ENCODE measurements at places on chromosomes 3 and 15. TPM values are rescaled to one million over a fixed set of nuclear protein-coding genes. Genes with fewer than 3 reads are reported as not detected.

DNA sequence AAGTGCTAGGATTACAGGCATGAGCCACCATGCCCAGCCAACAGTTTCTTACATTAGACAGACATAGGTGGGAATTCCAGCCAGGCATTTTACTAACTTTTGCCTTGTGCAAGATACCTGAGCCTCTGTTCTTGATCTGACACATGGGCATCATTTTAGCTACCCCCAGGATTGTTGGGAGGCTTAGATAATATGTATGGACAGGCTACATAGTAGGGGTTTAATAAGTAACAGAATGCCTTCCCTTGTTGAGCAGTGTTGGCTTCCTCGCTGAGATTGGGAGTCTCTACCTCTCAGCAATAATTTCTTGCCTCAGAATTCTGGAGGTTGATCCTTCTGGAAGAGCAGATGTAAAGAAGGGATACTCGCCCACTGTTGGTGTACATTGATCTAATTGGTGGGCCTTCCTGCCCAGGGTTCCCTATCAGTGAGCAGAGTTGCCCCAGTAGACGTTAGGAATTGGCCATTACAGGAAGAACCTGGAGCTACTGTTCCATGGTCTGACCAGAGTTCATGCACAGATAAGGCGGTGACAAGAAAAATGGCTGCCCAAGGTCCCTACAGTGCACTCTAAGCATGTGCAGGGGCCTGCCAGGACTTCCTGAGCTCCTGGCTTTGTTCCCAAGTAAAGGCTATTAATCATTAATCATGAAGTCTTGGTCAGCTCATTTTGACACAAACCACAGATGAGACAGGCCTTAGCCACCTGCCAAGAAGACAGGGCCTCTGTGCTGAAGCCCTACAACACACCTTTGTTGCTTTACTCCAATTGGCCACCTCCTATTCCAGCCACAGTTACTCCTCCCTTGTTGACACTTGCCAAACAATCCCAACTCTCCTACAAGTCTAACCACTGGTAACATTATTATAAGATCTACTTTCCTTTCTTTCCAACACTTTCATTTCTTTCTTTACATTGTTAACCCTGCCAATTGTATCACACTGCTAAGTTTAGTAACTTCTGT lies 5.0 kb upstream of the IL17RE start:
- no peak for DNase-seq

- no peak for DNase-seq
Observed at GRCh38 chr15:95091444-95091843, 860.1 kb downstream of the MCTP2 start.

- no peak for DNase-seq
Observed at GRCh38 chr15:35674873-35675781, 129.2 kb upstream of the DPH6 start.

DNA sequence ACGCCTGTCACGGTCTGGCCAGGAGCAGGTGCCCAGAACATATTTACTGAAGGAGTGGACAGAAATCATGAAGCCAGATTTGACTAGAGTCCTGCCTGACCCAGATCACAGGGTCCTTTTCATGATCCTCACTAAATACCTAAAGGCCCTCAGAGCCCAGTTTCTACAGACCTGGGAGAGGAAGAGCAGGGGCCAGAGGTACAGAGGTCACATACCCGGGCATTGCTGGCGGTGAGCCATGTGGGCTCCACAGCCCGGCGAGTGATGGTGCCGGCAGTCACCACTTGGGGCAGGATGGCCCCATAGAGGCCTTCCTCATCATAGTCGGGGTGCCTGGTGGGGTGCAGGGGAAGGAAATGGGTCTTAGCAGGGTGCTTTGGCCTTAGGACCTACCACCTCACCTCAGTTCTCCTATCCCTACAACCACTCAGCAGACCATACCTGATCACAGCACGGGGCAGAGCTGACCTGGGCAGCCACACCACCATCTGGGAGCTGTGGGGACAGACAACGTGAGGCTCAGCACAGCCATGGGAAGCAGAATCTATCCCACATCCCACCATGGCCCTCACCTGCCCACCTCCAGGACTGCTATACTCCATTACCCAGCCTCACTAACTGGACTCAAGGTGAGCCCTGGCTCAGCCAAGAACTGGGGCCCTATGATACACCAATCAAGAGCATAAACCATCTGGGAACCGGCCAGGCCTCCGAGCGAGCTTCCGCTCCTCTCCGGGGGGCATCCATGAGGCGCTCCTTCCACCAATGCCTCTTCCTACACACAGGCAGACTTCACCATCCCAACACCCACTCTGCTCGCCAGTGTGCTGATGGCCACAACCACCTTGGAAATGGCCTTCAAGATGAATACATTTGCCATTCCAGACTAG lies 12.9 kb downstream of the POLG start:
- DNase-seq, result no peak

- DNase-seq, result no peak
Observed at GRCh38 chr15:61521953-61522352, 292.9 kb upstream of the RORA start.

DNA sequence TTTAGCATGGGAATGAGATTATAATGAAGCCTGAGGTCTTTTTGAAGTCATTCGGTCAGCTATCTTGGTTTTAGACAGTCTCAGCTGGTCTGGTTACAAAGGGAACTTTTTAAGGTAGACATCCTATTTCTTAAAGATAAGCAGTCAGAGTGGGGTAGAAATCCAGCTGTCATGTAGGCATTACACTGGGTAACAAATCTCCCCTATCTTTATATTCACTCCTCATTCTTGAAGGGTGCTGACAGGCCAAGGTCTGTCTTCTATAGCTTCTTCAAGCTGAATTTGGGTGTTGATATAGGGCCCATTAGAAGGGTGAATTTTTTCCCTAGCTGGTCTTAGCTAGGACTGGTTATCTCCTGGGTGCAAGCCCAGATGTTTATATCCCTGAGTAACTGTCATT lies 21.2 kb upstream of the NDN start:
- no peak for DNase-seq

GRCh38 chr3:175777495-175777894 lies 918.4 kb downstream of the NAALADL2 start:
- no peak for DNase-seq

GRCh38 chr3:127446756-127447155 lies 143.8 kb downstream of the TPRA1 start:
- DNase-seq, result no peak

- DNase-seq, result no peak
Observed at GRCh38 chr3:8517487-8517886, 15.9 kb downstream of the LMCD1 start.

GRCh38 chr3:70716832-70717231 lies 404.4 kb upstream of the MDFIC2 start:
- no peak for DNase-seq

DNA sequence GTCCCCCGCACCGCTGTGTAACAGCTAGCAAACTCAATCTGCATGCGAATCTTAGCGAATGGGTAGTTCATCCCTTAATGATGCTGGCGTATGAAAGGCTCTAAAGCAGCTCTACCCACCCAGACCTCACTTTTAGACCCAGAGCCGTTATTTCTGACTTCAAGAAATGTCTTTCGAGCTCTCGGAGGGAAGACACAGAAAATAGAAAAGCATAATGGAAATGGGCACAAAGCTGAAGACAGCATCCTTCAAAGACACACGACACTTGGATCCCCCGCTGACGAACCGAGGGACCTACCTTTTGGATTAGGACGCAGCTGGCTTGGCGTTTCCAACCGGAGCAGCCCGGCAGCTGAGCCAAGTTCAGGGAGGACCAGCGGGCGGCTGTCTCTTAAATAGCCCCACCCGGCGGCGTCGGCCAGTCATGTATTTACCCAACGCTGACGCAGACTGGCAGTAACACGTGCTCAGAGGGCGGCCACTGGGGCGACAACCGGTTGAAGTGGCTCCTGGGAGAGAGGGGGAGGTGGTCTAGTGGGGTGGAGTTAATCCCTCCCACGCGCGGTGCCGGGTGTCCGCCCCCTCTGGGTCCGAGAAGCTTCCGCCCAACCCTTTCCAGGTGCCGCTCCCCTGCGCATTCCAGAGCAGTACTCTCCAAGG lies 1.5 kb downstream of the CCK start:
- DNase-seq, result no peak

The RTP1 gene
- not detected for polyA plus RNA-seq

The SENP2 gene
- polyA plus RNA-seq, result 42.4 TPM

The HES1 gene
- 71.6 TPM for polyA plus RNA-seq

The ARRDC4 gene
- 26.0 TPM for polyA plus RNA-seq
